ENCODE measurements at places on chromosomes 4 and X.

DNA sequence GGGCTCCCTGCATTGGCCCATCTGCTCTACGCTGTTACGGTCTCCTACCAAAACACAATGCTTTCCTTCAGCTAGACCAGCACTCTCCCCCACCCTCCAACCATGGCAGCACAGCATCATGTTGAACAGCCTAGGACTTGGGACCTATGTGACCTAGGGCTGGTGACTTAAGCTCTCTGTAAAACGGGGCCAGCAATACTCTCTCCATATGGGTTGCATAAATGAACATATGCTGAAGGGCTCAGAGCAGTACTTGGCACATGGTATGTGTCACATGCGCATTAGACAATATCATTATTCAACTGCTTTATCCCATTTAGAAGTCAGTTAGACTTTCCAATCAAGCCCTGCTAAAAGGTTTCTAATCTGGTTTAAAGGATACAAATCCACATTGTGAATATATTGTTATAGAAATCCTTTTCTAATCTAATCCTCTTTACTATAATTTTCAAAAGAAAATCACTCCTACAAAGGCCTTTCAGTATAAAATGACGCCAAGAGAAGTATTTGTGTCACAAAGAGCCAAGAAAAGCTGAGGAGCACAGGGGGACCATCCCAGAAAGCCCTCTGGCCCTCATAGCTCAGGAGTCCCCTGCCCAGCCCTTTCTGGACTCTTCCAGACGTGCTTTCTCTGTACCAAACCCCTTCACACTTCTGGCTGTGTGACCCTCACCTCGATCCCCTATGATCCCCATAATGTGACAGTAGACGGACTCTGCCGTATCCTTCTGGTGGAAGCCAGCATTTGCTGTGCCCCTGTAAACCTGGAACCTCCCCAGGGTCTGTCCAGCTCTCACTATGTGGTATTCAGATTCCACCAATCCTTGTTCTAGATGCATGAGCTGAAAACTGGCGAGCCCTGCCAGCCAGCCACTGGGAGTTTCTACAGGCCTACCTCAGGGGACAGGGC is 42.3 kb downstream of the NSG1 start:
- peak; percentile 72 for DNase-seq

GRCh38 chr4:169604131-169604900 is 8.1 kb downstream of the NEK1 start:
- DNase-seq: no peak

DNA sequence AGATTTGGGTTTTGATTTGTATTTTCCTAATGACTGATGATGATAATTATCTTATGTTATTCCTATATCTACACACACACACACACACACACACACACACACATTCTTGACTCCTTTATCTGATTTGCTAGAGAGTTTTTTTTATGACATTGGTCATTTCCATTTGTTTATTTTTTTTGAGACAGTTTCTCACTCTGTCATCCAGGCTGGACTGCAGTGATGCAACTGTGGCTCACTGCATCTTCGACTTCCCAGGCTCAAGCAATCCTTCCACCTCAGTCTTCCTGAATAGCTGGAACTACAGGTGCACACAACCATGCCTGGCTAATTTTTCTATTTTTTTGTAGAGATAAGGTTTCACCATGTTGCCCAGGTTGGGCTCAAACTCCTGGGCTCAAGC is 6.7 kb downstream of the ZNF81 start:
- DNase-seq: no peak

- DNase-seq: no peak
Measured at GRCh38 chr4:141638230-141638629, 1.8 kb downstream of the IL15 start.

GRCh38 chr4:94814237-94814636 is 56.5 kb downstream of the BMPR1B start:
- DNase-seq: peak; percentile 34

GRCh38 chrX:11172415-11172814 is 61.3 kb downstream of the HCCS start:
- no peak for DNase-seq

GRCh38 chr4:77833126-77833724 is 14.1 kb upstream of the CNOT6L start:
- no peak for DNase-seq

DNA sequence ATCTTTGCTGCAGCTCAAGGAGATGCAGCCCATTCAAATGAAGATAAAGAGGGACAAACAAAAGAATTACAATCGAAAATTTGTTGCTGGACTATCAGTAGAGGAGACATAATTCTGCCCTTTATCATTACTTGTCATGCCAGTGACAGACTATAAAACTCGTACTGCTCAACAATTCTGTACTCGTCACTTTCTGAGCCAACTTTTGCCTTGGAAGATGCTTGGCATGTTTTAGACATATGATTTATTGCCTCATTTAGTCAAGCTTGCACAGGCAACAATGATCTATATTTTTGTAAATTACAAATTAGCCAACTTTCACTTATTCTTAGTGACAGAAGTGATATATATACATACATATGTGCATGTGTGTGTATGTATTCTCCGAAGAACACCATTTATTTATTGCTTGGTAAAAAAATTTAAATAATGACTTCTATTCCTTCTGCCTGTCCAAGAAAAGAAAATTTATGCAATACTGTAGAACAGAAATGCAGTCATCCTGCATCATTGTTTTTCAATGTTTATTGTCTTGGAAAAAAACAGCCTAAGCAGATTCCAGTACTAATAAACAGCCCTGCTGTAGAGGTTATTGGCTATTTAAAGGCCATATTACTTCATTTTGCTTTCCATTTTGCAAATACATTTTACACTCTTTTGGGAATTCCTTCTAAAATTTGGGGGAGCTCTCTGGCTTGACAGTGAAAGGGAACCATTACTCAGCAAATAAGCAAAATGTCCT is 374.9 kb upstream of the GALNT7 start:
- DNase-seq: no peak

GRCh38 chr4:78560296-78560963 is 8.9 kb downstream of the ANXA3 start:
- no peak for DNase-seq

Data from D341Med (cell line).